ENCODE measurements at places on chromosomes 6 and 20. TPM values are rescaled to one million over a fixed set of nuclear protein-coding genes. Genes with fewer than 3 reads are reported as not detected.

Gene ZBTB46
- 13.6 TPM for total RNA-seq

GRCh38 chr6:46324706-46325105, 153.9 kb upstream of the ENPP5 start:
- DNase-seq, result no peak

Gene APOBEC2
- 1.5 TPM for total RNA-seq

Gene GJE1
- total RNA-seq, result not detected

Data from type B pancreatic cell (in vitro differentiated cells).